Activated CD4-positive, alpha-beta memory T cell treated with anti-CD3 and anti-CD28 coated beads for 36 hours (primary cell): ENCODE measurements at places on chromosomes 12 and 14. TPM values are rescaled to one million over a fixed set of nuclear protein-coding genes. Genes with fewer than 3 reads are reported as not detected.

DNA sequence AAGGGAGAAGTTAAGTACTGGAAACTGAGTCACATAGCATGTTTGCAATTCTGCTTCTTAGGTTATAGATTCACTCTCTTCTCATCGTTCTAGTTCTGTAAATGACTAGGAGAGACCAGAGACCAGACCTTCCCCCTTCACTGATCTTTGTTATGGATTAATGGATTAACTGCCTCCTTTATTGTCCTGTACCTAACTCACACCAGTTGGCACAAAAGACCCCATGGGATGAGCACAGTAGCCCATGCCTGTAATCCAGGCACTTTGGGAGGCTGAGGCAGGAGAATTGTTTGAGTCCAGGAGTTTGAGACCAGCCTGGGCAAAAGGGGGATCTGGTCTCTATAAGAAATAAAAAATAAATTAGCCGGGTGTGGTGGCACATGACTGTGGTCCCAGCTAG lies 20.8 kb downstream of the BCAT1 start:
- no peak overlapping the region for H3K4me3 ChIP-seq
- no peaks in the 10 kb centered on the region for H3K36me3 ChIP-seq
- H3K27ac ChIP-seq: no peak overlapping the region

The BEST3 gene
- total RNA-seq: not detected

- H3K27ac ChIP-seq: no peak overlapping the region
- peaks cover 2% of the 10 kb centered on the region for H3K36me3 ChIP-seq
- no peaks in the 10 kb centered on the region for H3K4me1 ChIP-seq
- no peak for DNase-seq
Measured at GRCh38 chr12:16135323-16135722, 142.2 kb downstream of the SLC15A5 start.

GRCh38 chr14:86373886-86374285 lies 843.9 kb downstream of the FLRT2 start:
- no peaks in the 10 kb centered on the region for H3K4me1 ChIP-seq
- no peak overlapping the region for H3K4me3 ChIP-seq
- no peak overlapping the region for H3K27ac ChIP-seq
- DNase-seq: no peak
- no peaks in the 10 kb centered on the region for H3K27me3 ChIP-seq

DNA sequence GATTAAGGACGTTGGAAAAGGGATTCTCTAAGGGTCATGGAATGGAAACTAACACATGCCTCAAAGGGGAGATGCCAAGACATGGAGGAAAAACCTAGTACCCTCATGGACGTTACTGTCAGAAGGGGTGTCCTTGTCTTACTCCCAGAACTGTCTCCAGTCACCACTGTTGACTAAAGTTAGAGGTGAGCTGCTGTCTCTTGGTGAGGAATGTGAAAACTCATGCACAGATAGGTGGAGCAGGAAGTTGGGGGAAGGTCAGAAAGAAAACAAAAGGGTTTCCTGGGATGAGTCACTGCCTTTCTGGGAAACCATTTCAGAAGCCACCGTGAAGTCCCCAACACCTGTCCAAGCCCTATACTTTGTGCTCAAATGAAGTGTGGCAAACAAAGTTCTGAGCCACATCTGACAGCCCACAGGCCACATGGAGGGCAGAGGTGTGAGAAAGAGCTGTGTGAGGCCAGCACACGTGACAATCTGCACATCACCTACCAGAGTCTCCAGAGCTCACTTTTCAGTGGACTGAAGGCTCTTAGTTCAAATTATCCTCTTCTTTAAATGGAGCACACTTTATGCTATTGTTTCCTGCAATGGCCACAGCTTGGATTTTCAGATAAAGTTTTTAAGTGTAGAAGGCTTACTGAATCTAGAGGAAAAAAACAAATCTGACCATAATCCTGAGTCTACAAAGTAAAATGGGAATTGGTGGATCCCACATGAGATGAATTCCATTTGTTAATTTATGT lies 92.9 kb upstream of the EGLN3 start:
- H3K36me3 ChIP-seq: no peaks in the 10 kb centered on the region
- peak overlapping the region; percentile 69 for H3K27ac ChIP-seq
- peak; percentile 89 for DNase-seq
- no peaks in the 10 kb centered on the region for H3K27me3 ChIP-seq
